Body of pancreas (tissue), 4 donors: ENCODE measurements at places on chromosomes 7 and 10.

- peak; percentile 61 for DNase-seq
These were observed at the start of gene CUX1 for GRCh38 chr7:101817471-101818286. CUX1 (plus strand) TSS chr7:101817626; CDS start chr7:101817640, 14 bp downstream.

DNA sequence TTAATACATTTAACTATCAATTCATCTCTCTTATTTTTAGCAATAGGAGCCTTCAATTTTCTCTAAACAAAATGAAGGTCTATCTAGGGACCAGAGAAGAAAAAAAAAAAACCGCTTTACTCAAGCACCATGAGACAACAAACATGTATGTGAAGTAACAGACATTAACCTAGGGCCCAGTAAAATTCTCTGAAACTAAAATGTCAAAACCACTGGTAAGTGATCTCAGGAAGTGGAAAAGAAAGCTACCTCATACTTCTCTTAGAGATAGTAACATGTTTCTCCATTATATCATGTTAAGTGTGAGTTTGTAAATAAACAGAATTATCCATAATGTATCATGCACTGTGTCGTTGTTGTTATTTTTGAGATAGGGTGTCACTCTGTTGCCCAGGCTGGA lies 35.4 kb upstream of the PTER start:
- no peak for DNase-seq

- DNase-seq = peak; percentile 4
These were observed 477.0 kb upstream of the GALNT17 start for GRCh38 chr7:70654979-70655378.

DNA sequence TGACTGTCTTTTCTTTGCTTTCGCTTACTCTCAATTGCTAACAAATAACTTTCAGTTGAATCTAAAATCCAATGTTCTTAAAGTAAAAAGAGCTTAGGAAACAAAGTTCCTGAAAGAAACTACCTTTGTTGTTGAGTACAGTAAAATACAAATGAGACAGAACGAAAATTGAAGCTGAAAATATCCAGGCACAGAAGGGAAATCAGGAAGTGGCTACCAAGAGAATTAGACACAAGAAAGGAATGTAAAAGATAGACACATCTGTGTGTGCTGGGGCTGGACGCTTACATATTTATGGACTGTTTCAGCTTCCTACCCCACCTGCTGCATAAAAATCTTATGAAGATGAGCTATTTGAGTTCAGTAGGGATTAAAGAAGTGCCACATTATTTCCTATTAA lies 161.7 kb upstream of the PLXDC2 start:
- DNase-seq = no peak

DNA sequence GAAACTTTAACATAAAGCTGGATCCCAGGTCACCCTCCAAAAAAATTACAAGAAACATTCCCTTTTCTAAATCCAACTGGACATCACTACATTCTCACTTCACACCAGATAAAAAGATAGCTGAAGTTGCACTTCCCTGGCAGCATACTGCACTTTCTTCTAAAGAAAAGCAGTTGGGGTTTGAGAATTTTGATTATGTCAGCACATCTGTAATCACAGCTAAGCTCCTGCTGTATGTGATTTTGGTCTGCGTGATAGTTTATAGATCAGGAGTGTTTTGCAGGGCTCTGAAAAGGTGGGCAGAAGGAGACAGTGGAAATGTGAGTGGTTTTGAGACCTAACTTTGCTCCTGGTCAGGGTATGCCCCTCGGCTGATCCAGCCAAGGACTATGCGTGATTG lies 199.1 kb upstream of the AKR1E2 start:
- no peak for DNase-seq

DNA sequence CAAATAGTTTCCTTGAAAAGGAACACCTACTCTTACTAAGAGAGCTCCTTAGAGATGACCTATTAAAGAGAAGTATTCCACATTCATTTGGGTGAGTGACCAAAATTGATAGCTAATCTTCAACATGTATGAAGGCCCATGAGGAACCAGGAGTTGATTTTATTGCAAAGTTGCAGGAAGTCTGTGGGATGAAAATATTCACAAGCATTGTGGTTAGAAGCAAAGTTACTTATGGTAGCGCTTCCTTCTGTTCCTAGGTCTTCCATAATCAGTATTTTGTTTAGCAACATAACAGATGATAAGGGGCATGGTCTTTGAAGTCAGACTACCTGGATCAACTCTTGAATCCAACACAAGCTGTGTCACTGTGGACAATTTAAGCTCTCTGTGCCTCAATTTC lies 164.5 kb downstream of the DGKB start:
- no peak for DNase-seq

GRCh38 chr7:157472311-157473050 lies 135.7 kb downstream of the DNAJB6 start:
- no peak for DNase-seq

DNA sequence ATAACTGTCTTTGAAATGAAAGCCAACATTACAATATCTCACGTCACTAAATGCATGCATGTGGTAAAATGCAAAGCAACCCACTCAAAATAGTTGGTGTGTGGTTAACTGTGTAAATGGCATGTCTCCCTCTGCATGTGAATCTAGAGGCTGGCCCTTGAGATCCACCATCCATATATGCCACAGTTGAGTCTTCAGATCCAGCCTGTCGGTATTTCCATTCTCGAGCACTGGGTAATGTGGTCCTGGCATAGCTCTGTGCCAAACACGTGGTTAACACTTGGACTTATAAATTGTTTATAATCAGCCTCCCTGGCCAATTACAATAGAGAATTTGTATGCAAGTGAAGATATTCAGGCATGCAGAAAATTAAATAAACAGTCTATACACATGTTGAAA lies 90.3 kb downstream of the LYZL1 start:
- DNase-seq = no peak

GRCh38 chr7:76423666-76424412 lies 911 bp upstream of the ZP3 start:
- no peak for DNase-seq

- DNase-seq = no peak
These were observed 393.1 kb downstream of the EXOC4 start for GRCh38 chr7:133645884-133646391.

- no peak for DNase-seq
These were observed 157.2 kb upstream of the GNAI1 start for GRCh38 chr7:79977481-79977880.

- DNase-seq = no peak
These were observed 6.2 kb downstream of the CCDC6 start for GRCh38 chr10:59900048-59900727.

DNA sequence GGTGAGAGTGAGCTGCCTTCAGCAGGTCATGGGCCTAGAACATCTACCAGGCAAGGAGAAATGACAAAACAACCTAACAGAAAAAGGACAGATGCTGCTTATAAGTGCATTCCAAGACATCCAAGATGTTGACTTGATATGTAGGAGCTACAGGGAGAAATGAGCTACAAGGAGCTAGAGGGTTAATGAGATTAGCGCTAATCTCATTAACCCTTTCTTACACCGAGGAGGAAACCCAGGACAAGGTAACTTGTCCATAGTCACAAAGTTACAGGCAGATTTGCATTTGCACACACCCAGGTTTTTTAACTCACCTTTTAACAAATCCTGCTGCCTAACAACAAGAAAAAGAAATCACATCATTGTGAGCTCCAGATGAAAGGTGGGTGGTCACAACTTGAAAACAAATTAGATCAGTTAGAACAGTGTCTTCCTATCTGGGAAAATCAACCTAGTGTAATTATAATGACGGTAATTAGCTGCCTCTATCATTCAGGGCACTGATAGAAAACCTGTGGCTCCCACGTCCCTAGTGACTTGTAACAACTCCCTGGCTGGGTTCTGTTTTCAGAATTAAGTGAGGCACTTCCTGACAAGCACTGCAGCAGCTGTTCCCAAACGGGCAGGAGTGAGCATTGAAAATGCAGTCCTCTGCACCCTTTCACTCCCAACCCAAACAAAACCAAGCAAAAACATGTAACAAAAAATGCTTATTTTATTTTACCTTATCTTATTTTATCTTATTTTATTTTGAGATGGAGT lies 5.7 kb downstream of the KIAA1549 start:
- no peak for DNase-seq

DNA sequence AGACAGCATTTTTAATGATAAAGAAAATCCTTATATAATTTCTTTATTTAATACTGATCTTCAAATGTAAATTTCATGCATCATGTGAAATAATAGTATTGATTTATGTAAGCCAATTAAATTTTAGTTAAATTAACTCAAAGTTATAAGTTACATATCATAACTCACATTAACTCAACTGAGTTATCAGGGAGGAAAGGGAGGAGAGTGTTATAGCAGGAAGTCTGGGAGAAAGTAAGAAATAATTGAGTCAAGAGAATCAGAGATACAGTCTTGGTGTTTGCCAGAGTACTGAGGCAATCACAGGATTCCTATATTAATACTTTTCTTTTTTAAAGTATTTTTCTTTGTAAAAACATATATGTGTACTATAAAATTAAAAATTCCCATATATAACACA lies 4.0 kb downstream of the BICC1 start:
- DNase-seq = no peak

GRCh38 chr10:128852449-128852848 lies 614.6 kb upstream of the MGMT start:
- no peak for DNase-seq

GRCh38 chr7:129773328-129773731 lies 161.8 kb downstream of the NRF1 start:
- no peak for DNase-seq

DNA sequence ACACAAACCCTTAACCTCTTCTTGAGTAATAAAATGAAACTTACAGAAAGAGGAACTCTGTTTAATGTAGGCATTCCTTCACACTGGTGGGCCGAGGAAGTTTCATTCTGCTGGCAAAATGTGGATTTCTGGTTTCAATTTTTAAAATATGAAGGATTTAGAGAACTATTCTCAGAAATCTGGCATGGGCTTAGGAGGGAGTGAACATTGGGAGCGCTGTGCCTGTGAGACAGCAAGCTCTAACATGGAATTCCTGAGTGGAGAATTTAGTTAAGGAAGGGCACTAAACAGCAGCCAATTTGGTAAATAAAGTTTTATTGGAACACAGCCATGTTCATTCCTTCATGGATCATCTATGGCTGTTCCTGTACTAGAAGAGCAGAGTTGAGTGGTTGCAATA lies 751.8 kb upstream of the IGFBP3 start:
- DNase-seq = no peak

DNA sequence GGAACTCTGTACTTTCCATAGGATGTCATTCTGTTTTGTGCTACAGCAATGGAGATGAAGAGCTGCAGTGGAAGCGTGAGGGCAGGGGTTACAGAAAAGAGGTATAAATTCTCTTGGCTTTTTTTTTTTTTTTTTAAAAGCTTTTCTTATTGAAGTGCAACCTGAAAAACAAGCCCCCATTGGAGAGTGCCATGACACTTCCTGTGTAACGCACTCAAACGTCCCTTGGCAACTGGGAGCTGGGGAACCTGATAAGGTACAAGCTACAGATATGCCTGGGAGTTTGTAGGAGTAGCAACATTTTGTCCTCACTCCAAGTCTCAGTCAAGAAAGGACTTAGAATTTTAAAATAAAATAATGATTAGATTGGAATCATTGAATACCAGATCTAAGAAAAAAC lies 512.1 kb downstream of the RPS24 start:
- DNase-seq = no peak

DNA sequence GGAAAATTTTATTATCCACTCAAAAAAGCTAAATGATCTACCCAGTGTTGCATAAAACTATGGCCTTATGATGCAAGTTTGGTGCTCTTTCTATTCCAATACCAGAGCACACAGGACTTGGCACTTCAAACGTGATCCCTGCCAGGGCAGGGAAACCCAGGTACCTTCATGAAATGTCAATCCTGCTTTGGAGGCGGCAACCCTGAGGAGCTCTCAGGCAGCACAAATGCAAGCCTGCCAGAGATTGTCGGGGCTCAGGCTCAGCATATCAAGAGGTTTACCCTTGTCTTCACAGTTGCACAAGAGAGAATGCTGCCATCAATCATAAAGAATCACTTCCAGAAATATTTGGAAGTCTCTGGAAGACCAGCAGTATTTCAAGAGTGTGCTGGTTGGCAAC lies 151.5 kb downstream of the GLI3 start:
- DNase-seq = no peak

DNA sequence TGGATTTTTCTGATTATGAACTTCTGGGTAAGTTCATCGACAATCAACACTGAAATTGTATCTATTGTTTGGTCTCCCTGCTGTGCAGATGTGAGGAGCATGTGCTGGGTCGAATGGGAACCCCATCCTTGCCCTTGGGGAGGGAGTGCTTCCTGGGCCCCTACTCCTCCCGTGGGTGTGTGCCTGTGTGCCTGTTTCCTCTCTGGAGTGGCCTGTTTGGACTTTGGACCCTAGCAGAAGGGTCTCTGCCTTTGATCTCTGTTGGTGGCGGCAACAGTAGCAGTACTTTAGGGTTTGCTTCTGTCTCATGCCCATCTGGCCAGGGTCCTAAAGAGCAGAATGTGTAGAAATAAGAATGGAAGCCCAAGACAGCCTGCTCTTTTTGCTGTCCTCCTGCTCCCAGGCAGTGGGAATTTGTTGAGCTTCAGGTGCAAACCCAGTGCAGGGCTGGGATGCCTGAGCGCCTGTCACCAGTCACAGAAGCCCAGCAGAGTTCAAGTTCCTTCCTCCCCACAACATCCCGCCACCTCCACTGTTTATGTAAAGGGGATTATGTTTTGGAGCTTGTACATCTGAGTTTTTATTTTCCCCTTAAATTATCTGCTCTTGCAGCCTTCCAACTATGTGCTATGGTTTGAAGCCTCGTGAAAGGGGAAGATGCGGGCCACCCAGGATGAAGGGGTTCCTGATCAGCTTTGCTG lies 1.5 kb upstream of the TACR2 start:
- DNase-seq = no peak

- DNase-seq = no peak
These were observed 6.2 kb downstream of the ADIRF start for GRCh38 chr10:86974484-86974883.

GRCh38 chr10:42988517-42989395 lies 88.1 kb upstream of the RET start:
- DNase-seq = no peak
